Osteocyte (in vitro differentiated cells): ENCODE measurements at places on chromosomes 2 and 18. TPM values are rescaled to one million over a fixed set of nuclear protein-coding genes. Genes with fewer than 3 reads are reported as not detected.

The RHOB gene
- 141 and 160 TPM in 2 replicates for total RNA-seq

The SLC4A1AP gene
- total RNA-seq, result 20.5 and 20.7 TPM in 2 replicates

The TTR gene
- 11.2 and 14.8 TPM in 2 replicates for total RNA-seq

The SLC5A7 gene
- total RNA-seq, result not detected in 2 replicates

The TRIB2 gene
- 142 and 146 TPM in 2 replicates for total RNA-seq

The SPDYA gene
- 0.62 and 1.2 TPM in 2 replicates for total RNA-seq

The HOXD12 gene
- not detected in 2 replicates for total RNA-seq

The OTX1 gene
- not detected in 2 replicates for total RNA-seq

The ZNF892 gene
- 7.0 and 7.6 TPM in 2 replicates for total RNA-seq

The RFTN2 gene
- 29.4 and 30.6 TPM in 2 replicates for total RNA-seq

The RGPD3 gene
- total RNA-seq, result not detected in 2 replicates

The GAREM1 gene
- total RNA-seq, result 1.7 and 2.5 TPM in 2 replicates

The GAL3ST2 gene
- total RNA-seq, result 0.48 TPM in 1 of 2 replicates, not detected in the other

The CROCC2 gene
- not detected in 2 replicates for total RNA-seq

The COL5A2 gene
- 1,873 and 1,955 TPM in 2 replicates for total RNA-seq

The SLC9A4 gene
- not detected in 2 replicates for total RNA-seq

The SP5 gene
- not detected in 2 replicates for total RNA-seq

The CIB4 gene
- not detected in 2 replicates for total RNA-seq

The TXNDC9 gene
- 27.5 and 29.3 TPM in 2 replicates for total RNA-seq

The CHRND gene
- total RNA-seq, result not detected in 2 replicates

The SP3 gene
- total RNA-seq, result 75.3 and 80.3 TPM in 2 replicates

The ASB18 gene
- total RNA-seq, result not detected in 2 replicates
